Stimulated activated naive CD4-positive, alpha-beta T cell treated with Interleukin-2 at 50 U/mL for 16 hours (primary cell): ENCODE measurements at places on chromosomes 2 and 18.
A peak's percentile ranks its signal among the peaks of the same experiment; 100 is the strongest.

- no peak for DNase-seq
These were observed 116.7 kb downstream of the PID1 start for GRCh38 chr2:229154381-229154780.

GRCh38 chr18:57784034-57784800 lies 18.9 kb downstream of the ATP8B1 start:
- no peak for DNase-seq

GRCh38 chr2:240189686-240190085 lies 49.2 kb upstream of the OTOS start:
- no peak for DNase-seq

DNA sequence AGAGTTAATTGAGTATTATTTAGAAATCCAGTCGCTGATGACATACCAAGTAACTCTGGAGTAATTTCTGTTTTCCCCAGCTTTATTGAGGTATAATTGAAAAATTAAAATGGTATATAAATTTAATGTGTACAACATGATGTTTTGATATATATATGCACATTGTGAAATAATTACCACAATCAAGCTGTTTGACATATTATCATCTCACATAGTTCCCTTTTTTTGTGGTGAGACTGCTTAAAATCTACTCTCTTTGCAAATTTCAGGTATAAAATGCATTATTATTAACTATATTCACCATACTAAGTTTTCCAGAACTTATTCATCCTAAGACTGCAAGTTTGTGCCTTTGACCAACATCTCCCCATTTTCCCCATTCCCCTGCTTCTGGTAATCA lies 25.0 kb upstream of the SPAG16 start:
- no peak for DNase-seq

GRCh38 chr2:185384822-185385560 lies 353.6 kb upstream of the FSIP2 start:
- DNase-seq = no peak

DNA sequence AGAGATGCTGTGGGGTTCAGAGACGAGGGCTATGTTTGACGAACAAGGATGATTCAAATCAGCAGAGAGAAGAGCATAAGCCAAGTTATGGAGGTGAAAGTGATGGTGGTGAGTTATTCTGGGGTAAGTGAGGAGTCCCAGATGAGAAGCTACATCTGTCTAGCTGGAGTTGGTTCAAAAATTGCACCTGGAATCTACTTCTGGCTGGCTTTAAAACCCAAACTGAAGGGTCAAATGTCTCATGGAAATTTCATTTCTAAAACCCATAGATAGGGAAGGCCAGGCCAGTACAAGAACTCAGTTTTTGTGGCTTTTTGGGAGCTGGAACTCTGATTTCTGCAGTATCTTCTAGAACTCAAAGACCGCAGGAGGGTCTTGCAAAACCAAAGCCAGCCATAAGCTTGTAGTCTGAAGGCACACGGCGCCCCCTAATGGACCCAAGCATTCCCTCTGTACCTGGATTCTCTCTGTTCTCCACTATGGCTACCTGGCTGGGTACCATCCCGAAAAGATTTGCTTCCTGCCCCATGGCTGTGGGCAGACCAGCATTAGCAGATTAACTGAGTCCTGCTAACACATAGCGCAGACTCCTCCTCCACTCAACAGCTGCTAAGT lies 229.1 kb upstream of the SLC14A2 start:
- DNase-seq = no peak

- DNase-seq = no peak
These were observed 17.8 kb downstream of the UBR3 start for GRCh38 chr2:169845016-169845415.

GRCh38 chr2:151766437-151767153 lies 32.3 kb upstream of the NEB start:
- no peak for DNase-seq

DNA sequence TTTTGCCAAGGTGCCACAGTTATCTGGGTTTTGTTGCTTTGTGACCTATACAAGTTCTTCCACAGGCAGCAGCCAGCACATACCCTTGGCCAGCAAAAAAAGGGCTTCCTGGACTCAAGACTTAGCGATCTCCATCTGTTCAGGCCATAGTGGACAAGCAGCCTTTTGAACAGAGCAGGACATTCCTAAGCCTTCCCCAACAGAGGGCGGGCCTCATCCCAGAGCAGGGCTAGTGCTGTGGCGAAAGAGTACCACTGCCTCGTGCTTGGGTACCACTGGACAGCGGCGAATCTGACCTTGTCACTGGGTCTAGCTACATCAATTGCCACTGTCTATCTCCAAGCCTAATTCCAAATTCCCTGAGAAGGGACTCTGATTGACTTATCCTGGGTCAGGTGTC lies 56.4 kb downstream of the NAB1 start:
- no peak for DNase-seq

DNA sequence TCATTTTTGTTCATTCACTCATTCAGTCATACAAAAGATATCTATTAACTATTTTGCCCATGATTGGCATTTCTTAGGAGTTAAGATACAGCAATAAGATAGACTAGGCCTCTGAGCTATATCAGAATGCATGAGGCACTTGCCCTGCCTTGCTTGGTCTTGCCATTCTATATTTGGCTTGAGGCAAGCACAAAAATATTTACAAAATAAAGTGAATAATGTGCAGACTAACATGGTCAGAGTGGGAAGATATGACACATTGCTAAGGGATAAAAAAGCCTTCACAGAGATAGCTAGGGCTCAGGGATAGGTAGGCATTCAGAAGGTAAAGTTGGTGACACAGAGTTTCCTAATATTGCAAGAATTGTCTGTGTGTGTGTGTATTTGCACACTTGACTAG lies 75.0 kb upstream of the MMADHC start:
- no peak for DNase-seq

DNA sequence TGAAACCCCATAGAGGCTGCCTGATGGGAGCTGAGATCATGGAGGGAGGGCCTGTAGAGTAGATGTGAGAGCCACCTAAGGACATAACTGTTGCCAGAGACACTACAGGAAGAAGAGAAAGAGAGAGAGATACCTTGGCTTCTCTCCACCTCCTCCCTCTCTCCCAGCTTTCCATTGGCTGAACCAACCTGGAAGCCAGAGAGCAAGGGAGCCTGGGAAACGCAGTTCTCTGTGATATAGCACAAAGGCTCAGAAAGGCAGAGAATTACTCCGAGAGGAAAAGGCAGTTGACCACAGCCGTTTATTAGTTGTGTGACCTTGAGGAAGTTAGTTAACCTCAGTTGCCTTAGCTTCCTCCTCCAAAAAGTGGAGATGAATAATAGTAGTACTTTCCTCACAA lies 37.7 kb upstream of the MAT2A start:
- no peak for DNase-seq

GRCh38 chr2:14743861-14744260 lies 111.3 kb downstream of the LRATD1 start:
- DNase-seq = no peak

GRCh38 chr18:13067124-13067523 lies 76.0 kb downstream of the CEP192 start:
- no peak for DNase-seq

- DNase-seq = no peak
These were observed 28.8 kb upstream of the CACNB4 start for GRCh38 chr2:152127628-152128027.

DNA sequence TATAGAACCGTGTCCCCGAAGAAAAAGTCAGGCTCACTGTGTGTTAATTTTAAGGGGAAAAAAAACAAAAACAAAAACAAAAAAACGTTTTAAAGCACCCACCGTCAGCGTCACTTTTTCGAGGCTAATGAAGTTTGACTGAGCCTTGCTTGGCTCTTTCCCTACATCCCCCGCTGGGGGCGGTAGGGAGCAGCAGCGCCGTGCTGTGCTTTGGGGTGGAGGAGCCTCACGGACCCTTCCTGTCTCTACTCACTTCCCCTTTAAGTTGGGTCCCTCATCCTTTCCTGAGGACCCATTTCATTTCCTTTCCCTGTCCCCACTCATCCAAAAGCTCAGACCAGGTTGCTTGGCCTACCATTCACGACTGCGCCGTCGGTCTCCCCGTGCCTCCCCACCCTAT lies 82.8 kb upstream of the RPL31 start:
- DNase-seq = no peak

DNA sequence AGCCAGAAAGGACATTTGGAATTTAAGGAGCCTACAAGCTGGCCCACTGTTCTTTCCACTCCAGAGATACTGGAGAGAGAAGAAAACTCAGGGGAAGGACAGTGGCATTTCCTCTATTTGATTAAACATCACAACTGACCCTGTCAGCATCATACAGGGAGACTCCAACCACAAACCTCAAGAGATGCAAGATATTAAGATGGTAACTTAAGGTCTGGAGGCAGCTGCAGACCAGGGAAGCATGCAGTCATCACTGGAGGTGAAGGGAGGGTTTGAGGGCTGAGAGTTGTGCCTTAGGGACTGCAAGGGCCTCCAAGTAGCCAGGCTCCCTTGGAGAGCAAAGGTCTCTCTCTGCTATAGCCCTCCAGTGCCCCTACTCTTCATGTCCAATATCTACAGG lies 67.4 kb downstream of the RNF152 start:
- DNase-seq = no peak

GRCh38 chr2:173149491-173149890 lies 73.8 kb downstream of the MAP3K20 start:
- peak; percentile 52 for DNase-seq

DNA sequence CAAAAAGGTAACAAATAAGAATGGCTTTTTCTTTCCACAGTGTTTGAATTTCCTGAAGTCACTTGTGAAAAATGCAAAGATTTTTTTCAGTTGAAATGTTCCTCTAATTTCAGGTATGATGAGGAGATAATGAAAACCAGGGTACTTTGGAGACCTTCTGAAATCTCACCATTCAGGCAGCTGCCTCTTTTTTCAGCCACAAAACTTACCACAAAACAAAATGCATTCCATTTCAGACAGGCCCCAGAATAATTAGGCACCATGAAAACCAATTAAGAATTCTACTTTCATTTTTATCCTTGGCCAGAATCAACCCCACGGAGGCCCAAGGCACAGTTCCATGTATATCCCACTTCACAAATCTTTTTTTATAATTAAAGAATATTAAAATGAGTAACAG lies 880.3 kb upstream of the ACVR2A start:
- DNase-seq = no peak

DNA sequence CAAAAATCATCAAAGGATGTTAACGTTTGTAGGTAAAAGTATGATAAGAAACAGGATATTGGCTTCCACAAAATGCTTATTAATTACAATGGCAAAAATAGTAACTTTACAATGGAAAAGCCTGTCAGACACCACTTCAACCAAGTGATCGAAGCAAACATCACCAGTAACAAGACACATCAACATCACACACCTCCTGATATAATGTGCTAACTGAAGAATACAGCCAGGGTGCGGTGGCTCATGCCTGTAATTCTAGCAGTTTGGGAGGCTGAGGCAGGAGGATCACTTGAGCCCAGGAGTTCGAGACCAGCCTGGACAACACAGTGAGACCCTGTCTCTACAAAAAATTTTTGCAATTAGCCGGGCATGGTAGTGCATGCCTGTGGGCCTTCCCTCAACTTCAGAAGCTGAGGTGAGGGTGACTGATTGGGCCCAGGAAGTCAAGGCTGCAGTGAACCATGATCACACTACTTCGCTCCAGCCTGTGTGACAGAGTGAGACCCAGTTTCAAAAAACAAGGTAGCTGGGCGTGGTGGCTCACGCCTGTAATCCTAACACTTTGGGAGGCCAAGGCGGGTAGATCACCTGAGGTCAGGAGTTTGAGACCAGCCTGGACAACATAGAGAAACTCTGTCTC lies 15.0 kb downstream of the MGAT4A start:
- DNase-seq = no peak

DNA sequence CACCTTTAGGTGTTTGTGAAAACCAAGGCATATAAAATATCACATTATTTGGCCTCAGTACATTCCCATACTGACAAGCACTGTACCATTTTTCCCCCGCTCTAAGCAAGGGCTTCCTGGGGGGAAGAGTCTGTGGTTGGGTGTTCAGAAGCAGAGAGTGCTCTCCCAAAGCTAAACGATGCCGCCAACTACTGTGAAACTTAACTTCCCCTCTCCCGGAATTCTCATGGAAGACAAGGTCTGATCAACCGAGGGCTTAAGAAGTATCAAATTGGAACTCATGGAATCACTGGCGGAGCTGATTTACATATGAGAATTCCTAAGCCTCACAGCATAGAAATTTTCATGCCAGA lies 433 bp upstream of the MFF start:
- no peak for DNase-seq
